ENCODE measurements at places on chromosomes 5 and 9.

DNA sequence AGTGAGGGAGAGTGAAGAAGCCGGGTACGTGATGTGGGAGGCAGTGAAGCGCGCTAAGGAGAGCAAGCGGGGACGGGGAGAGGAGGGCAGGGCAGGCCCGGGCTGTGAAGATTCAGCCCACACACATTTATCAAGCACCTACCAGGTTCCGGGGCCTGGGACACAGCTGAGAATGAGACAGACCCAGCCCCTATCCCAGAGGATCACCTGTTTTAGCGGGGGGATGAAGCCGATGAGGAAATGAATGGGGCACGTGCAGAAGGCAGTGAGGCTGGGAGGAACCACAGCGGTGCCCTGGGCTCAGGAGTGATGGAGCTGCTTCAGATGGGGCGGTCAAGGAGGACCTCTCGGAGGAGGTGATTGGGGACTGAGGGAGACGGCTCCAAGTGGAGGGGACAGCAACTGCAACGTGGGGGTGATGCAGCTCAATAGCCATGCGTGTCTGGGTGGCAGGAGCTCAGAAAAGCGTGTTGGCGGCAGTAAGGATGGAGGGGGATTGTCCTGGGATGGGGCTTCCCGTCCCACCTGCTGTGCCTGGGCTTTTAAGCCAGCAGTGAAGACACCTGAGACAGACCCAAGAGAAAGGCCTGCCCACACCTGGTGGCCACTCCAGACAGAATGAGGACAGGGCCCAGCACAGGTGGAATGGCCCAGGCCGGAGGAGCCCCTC, 77.5 kb upstream of the UNC5A start:
- no peaks in the 10 kb centered on the region for H3K4me1 ChIP-seq
- DNase-seq, result no peak
- H3K27me3 ChIP-seq, result peaks cover 72% of the 10 kb centered on the region
- peaks cover 4% of the 10 kb centered on the region for H3K36me3 ChIP-seq
- H3K4me3 ChIP-seq, result no peak overlapping the region
- no peak overlapping the region for H3K27ac ChIP-seq

DNA sequence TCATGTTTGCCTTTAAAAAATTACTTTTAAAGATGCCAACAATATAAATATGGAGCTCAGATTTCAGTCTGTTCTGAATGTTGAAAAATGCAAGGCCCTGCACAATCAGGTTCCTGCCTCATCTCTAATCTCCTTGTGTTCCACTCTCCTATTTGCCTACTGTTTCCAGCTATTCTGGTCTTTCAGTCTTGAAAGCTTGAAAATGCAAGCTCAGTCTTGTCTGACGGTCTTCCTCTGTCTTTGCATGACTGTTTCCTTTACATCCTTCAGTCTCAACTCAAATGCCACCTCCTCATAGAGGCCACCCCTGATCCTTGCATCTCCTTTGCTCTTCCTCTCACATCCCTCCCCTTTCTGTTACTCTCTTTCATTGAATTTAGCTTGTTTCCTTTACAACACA, 354.9 kb downstream of the KIF4B start:
- H3K27me3 ChIP-seq, result no peaks in the 10 kb centered on the region
- no peaks in the 10 kb centered on the region for H3K4me1 ChIP-seq
- H3K36me3 ChIP-seq, result no peaks in the 10 kb centered on the region

GRCh38 chr5:97224112-97224750, 41.2 kb upstream of the RIOK2 start:
- H3K36me3 ChIP-seq, result no peaks in the 10 kb centered on the region
- H3K4me1 ChIP-seq, result no peaks in the 10 kb centered on the region
- H3K27me3 ChIP-seq, result no peaks in the 10 kb centered on the region
- no peak overlapping the region for H3K27ac ChIP-seq

DNA sequence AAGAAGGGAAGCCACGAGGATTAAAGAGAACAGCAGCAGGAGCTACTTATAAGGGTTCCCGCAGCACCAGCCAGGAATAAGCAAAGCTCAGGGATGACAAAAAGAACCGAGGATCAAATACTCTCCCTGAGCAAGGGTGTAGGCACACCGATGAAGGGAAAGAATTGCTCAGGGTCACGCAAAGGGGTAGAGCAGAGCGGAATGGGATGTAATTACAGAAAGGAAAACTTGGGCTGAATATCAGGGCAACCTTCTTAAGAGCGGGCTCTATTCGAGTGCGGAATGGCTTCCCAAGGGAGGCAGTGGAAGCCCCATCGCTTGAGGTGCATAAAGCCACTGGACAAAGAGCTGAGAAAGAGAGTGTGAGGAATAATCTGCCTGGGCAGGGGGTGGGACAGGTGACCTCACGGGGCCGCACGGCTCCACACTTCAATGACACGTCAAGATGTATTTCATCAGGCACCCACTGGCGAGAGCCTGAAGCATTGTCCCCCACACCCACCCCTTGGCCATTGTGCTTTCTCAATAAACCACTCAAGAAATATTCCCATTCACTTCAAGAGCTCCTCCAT, 162.2 kb downstream of the EBF1 start:
- no peak overlapping the region for H3K27ac ChIP-seq
- H3K4me3 ChIP-seq, result no peak overlapping the region
- H3K27me3 ChIP-seq, result peaks cover 66% of the 10 kb centered on the region
- no peak for DNase-seq

DNA sequence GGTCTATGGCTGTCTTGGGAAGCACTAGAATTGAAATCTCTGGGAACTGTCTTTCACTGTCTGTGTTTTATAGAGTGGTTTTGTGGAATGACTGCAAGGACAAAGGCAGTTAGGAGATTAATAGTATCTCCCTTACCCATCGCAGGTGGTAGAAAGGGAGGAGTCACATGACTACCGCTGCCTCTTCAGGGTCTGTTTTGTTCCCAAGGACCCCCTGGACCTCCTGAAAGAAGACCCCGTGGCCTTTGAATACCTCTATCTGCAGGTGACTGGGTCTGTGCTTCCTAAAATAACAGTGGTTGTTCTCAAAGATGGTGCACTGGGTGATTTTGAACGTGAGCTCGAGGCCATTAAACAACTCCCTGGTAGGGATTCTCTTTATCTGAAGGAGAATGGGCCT, 22.8 kb upstream of the TRMT10B start:
- H3K36me3 ChIP-seq, result peaks cover 5% of the 10 kb centered on the region
- H3K4me3 ChIP-seq, result no peak overlapping the region
- peaks cover 5% of the 10 kb centered on the region for H3K4me1 ChIP-seq
- H3K27ac ChIP-seq, result no peak overlapping the region
- DNase-seq, result no peak
- peaks cover 58% of the 10 kb centered on the region for H3K27me3 ChIP-seq

- no peaks in the 10 kb centered on the region for H3K36me3 ChIP-seq
- H3K27ac ChIP-seq, result no peak overlapping the region
These were observed 86.8 kb downstream of the MAPKAP1 start for GRCh38 chr9:125620216-125620615.

DNA sequence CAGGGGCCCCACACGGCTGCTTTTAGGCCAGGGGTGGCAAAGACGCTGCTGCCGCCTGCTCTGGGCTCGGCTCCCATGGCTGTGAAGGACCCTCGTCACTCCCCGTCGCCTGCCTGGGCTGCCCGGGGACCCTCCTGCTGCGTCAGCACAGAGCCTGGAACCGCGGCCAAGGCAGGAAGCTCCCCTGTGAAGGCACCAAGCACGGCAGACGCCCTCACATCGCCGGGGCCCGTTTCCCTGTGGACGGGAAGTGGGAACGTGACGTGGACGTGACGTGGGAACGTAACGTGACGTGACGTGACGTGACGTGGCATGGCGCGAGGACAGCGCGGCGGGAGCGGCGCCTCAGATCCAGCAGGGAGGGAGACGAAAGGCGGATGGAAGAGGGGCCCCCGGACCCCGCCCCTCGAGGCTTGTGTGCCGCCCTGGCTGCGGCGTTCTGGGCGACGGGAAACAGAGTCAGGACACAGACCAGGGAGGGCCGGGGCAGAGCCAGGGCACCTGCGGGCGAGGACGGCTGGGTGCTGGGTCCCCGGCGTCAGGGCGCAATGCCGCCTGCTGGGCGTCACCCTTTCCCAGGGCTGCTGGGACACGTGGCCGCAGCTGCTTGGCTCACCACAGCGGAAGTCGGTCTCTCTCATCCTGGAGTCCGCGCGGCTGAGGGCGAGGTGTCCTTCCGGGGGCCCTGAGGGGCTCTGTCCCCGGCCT, 53.1 kb downstream of the MRPL36 start:
- H3K27me3 ChIP-seq, result peaks cover 38% of the 10 kb centered on the region
- DNase-seq, result no peak
- H3K36me3 ChIP-seq, result no peaks in the 10 kb centered on the region

- peaks cover 45% of the 10 kb centered on the region for H3K27me3 ChIP-seq
- H3K36me3 ChIP-seq, result no peaks in the 10 kb centered on the region
- DNase-seq, result no peak
- H3K4me3 ChIP-seq, result no peak overlapping the region
- H3K4me1 ChIP-seq, result peaks cover 4% of the 10 kb centered on the region
These were observed 56.9 kb downstream of the VCAN start for GRCh38 chr5:83528439-83528769.

GRCh38 chr5:90473396-90474234, 956 bp downstream of the MBLAC2 start:
- peak overlapping the region; percentile 98 for H3K4me3 ChIP-seq
- H3K4me1 ChIP-seq, result peaks cover 31% of the 10 kb centered on the region
- DNase-seq, result no peak
- H3K27ac ChIP-seq, result peak overlapping the region; percentile 94
- H3K27me3 ChIP-seq, result peaks cover 7% of the 10 kb centered on the region

DNA sequence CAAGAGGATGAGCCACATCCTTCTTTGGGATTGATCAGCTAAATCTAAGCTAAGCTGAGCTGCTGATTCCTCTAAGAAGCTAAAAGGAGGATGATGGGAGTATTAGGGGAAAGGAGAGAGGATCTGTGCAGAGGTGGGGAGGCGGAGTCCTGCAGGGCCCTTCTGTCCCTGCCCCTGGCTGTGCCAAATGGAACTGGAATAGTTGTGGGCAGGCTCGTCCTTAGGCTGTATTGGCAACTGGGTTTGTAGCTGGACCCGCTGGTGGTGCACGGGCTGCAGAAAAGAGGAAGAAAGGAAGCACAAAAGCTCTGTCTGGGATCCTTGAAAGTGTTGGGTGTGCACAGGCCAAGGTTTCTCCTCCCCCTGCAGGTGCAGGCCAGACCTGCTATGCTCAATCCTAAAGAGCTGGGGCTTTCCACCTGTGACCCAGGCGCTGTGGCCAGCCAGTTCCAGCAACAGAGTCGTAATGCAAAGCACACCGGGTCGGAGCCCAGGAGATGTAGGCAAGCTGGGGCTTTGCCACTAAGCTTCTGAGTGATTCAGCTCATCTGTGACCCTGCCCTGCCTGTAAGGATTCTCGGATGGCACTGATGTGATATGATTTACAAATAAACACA, 9.8 kb downstream of the CLTB start:
- H3K4me3 ChIP-seq, result no peak overlapping the region
- H3K27ac ChIP-seq, result no peak overlapping the region
- H3K27me3 ChIP-seq, result no peaks in the 10 kb centered on the region
- H3K36me3 ChIP-seq, result peaks cover 4% of the 10 kb centered on the region
- DNase-seq, result no peak

DNA sequence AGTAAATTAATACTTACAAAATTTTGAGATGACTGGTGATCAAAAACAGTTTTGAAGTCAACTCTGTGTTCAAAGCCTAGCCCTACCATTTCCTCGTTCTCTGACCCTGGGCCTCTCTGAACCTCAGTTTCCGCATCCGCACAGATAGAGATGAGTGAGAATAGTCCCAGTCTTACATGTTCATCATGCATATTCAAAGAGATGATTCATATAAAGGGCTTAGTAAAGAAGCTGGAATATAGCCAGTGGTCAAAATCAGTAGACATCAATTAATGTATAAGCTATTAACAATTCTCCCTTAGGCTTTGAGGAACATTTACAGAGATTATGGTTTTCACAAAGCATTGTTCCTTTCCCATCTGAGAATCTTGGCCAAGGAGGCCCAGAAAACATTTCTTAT, 250.6 kb downstream of the SPOCK1 start:
- H3K36me3 ChIP-seq, result no peaks in the 10 kb centered on the region
- no peak for DNase-seq
- no peak overlapping the region for H3K27ac ChIP-seq
- peaks cover 11% of the 10 kb centered on the region for H3K27me3 ChIP-seq

DNA sequence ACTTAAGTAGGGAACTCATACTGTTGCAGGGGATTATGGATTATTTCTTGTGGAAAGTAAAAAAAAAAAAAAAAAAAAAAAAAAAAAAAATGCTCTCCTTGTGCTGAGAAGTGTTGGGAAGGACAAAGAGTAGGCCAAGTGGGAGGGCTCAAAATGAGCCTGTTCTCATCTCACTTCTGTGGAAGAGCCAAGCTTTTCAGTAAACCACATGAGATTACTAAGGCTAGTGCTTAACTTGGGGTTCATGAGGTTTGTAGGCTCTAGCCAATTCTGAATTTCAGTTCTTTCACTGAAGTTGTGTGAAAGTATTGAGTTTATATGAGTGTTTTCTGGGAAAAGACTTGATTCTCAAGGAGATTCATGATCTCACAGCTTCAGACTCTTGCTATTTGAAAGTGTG, 23.0 kb upstream of the CEP78 start:
- no peaks in the 10 kb centered on the region for H3K27me3 ChIP-seq
- H3K27ac ChIP-seq, result peak overlapping the region; percentile 41
- DNase-seq, result no peak

DNA sequence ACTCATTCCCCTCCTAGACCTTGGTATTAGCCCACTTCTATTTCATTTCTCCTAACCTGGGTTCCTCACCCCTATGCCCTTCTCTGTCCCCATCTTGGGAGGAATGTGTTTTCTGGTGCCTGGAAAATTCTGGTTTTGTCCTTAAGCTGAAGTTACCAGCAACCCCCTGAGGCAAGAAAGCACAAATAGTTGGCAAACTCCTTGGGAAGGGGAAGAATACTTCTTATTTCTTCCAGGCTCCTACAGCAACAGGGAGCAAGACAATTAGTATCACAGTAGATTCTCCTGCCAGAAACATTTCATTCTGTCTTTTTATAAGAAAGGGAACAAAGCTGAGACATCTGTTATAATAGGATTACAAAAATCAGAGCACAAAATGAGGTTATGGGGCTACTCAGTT, 142.5 kb downstream of the SNCAIP start:
- no peak for DNase-seq
- no peak overlapping the region for H3K27ac ChIP-seq
- no peaks in the 10 kb centered on the region for H3K27me3 ChIP-seq
- no peak overlapping the region for H3K4me3 ChIP-seq

- H3K36me3 ChIP-seq, result no peaks in the 10 kb centered on the region
- H3K27ac ChIP-seq, result no peak overlapping the region
These were observed 180.8 kb downstream of the AUH start for GRCh38 chr9:91180930-91181268.

- peaks cover 52% of the 10 kb centered on the region for H3K27me3 ChIP-seq
- peaks cover 6% of the 10 kb centered on the region for H3K4me1 ChIP-seq
- H3K4me3 ChIP-seq, result no peak overlapping the region
These were observed 214.8 kb downstream of the PAX5 start for GRCh38 chr9:36818965-36819870.
